ENCODE measurements at places on chromosomes 1 and 21.
A peak's percentile ranks its signal among the peaks of the same experiment; 100 is the strongest.

DNA sequence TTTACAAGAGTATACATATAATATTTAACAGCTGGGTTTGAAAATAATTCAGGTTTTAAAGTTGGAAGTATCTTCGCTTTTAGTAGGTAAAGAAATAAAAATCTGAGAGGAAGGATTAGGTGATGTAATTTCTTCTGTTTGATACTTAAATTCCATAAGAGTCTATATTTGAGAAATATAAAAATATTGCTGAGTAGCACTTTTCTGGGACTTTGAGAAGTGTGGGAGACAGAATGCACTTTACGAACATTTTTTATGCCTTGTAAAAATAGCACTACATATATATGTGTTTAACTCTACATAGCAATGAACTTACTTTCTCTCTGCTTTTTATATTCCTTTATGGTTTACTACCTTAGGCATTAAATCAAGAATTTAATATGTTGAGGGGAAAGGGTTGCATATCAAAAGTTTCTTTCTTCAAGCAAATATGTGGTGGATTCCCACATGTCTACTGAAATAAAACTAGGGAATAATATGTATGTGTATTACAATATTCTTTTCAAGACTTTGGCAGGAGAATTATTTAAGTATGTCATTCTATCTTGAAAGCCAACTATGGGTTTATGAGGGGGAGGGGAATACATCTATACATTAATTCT, 266.7 kb upstream of the ADAMTS5 start:
- DNase-seq: no peak

GRCh38 chr1:165928075-165928731, 100.8 kb downstream of the UCK2 start:
- no peak for DNase-seq

- no peak for DNase-seq
These were observed 88.9 kb downstream of the CRB1 start for GRCh38 chr1:197356723-197357533.

- DNase-seq: peak; percentile 60
These were observed at the start of gene SYNC for GRCh38 chr1:32702599-32703478. SYNC (minus strand) TSS chr1:32702770; CDS start chr1:32702660, 110 bp downstream.

- DNase-seq: no peak
These were observed 151.9 kb downstream of the PGBD5 start for GRCh38 chr1:230274254-230274653.

DNA sequence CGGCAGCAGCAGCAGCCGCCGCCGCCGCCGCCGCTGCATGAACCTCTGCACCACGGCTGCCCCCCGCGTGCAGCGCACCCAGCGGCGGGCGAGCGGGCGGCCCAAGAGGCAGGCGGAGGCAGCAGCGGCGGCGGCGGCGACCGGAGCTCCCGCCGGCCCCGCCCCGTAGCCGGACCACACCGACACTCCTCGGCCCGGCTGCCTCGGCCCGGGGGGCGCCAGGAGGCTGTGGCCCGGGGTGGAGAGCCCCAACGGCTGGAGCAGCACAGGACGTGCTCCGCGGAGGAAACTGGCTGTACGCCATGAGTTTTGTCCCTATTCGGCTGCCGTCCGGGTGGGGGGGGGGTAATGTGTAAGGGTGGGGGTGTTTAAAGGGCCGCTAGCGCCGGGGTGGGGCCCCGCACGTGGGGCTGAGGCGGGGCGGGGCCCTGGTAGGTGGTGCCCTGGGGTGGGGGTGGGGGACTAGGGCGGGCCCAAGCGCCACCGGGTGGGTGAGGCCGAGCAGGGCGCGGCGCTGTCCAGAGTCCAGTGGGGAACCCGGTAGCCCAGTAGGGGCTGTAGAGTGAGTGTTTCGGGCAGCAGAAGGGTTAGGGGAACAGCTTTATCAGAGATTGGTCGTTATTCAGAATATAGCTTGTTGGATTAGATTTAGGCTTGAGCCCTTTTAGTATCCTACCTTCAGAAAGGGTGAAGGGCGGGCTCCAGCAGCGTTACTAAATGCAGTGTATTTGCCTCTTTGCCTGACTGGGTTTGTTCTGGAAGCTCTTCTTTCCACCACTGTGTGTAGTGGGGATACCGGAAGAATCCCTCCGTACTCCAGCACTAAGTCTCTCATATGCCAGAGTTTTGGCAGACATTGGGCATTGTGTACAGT, at the start of gene FAM78B:
FAM78B (minus strand) TSS at position 304 of the 874 bp plus-strand sequence. CDS start 753 bp downstream, outside the sequence.
- peak; percentile 81 for DNase-seq

GRCh38 chr1:208036918-208037766, 126.2 kb upstream of the CD34 start:
- no peak for DNase-seq
